NCI-H446 treated with DMSO at 0.1 percent for 48 hours (cell line): ENCODE measurements at places on chromosomes 2 and 18.

DNA sequence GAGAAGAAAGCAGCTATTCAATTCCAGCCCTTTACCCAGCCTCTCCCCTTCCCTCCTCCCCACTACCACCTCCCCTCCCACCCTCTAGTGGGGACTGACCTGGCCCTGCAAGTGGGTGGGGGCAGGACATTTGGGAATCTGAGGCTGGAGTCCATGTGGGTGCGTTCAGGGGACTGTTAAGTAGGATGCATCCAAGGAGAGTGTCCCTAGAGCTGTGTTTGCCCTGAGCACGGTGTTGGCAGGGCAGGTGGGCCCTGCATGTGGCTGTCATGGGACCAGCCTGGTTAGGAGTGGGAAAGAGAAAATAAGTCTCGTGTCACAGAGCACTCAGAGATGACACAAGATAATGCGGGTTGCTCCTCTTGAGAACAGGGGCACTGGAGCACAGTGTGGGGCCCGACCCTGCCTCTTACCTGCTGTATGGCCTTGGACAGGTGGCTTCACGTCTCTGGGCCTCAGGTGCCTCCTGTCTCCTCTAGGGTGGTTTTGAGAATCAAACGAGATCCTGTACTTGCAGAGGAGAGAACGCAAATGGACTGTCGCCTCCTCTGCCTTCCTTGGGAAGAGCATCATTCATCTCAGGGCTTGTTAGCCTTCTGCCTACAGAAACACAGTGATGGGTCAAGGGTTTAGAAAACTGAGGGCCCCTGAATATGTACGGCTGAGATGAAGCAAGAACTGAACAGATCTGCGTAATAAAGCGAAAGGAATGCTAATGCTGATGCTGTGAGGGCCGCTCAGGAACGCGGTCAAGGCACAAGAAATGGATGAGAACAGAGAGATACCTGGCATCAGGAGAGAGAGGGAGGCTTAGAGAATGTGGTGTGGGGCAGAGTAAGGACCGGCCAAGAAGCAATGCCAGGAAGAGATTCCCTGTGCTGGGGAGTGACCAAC is 187.7 kb upstream of the HAAO start:
- no peak for DNase-seq

DNA sequence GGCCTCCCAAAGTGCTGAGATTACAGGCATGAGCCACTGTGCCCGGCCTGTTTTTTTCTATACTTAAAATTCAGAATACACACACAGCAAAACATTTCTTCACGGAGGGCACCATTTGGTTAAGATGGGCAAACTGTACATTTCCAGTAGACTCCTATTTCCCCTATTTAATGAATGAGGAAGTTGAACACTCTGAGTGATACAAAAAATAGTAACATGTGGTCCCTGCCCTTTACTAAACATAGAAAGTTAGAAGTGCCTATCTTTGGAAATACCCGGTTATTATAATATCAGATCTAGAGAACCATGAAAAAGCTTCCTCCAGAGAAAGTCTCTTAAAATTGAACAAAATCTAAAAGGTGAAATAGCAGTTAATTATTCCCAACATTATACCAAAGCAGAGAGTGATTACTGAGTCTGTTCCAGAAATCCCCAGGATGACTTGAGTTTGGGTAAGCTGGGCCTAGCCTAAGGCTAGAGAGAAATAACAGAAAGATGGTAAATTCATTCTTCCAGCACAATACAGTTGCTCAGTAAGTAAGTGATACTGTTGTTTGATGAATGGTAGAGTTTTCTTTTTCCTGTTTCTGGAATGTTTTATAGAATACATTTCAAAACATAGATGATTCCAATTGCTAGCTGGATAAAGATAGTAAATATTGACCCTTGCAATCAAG is 23.3 kb upstream of the RMC1 start:
- no peak for DNase-seq

DNA sequence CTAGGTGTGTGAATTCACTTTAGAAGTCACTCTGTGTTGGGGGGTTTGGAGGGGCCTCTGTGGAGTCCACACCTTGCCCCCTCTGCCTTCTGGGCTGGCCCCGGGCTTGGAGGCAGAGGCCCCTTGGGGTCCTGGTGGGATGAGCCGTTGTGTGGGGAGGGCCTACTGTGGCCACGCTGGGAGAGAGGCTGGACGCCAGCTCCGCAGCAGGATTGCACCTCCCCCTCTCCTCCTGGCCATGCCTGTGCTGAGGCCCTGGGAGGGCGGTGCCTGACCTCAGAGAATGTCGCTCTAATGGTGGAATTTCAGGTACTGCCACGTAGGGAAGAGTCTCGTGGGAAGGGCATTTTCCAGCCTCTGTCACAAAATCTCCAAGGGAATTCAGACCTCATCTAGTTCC is 237.0 kb downstream of the ATAD2B start:
- DNase-seq: no peak

DNA sequence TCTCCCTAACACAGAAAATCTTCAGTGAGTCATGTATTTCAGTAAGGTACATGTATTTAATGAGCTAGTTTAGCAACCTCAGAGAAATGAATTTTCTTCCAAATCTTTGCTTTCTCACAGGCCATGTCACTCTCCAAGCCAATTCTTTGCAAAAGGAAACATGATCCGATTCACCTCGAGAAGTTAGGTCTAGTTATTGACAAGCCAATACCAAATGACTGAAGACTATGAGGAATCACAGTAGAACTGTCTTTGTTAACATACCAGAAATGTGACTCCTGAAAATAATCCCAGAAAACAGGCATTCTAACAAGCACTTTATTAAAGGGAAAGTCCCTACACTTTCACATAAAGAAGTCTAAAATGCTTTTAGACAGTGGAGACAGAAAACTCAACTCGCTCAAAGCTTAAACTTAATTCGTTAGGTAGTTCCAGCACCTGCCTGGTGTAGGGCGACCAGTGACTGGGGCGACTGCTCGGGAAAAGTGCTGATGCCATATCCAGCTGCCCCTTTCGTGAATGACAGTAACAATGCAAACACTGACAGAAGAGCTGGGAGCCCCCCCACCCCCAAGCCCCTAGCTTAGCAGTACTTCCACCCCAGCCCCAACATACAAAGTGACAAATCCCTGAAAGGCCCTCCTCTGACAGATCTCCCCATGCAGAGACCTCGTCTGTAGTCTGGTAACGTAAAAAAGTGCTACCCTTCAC is 1.8 kb downstream of the MEMO1 start:
- DNase-seq: no peak

DNA sequence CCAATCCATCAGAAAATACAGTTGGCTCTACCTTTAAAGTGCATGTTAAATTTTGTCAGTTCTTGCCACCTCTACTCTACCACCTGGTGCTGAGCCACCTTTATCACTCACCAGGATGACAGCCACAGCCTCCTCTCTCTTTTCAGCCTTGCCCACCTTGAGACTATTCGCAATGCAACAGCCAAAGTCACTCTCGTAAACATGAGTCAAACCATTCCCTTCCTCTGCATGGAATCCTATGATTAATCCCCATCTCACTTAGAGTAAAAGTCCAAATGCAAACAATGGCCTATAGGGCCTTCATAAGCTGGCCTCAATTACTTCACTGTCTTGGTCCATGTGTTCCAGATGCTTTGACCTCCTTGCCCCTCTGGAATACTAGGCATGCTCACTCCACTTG is 5.8 kb upstream of the OSBPL6 start:
- DNase-seq: no peak

DNA sequence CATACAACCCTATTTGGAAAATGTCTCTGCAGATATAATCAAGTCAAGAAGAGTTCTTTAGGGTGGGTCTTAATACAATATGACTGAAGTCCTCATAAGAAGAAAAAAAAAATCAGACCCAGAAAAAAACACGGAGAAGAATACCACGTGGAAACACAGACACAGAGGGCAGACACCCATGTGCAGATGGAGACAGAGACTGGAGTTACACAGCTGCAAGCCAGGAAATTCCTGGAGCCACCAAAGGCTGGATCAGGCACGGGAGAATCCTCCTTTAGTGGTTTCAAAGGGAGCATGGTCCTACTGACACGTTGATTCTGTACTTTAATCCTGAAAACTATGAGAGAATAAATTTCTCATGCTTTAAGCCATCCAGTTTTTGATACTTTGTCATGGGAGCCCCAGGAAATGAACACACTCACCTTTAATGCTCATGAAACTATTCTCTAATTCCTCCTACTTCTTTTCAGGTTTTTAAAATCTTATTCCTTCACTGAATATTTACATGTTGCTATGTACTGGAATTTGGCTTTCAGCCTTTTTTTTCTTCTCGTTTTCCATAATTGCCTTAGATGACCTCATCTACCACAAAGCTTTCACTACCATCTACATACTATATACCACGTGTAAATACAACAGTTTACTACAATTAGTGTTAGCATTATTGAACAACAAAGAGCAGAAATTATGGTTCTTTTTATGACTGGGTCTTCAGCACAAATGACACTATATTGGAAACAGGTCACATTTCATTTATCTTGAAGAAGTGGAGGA is 529.1 kb downstream of the IRS1 start:
- no peak for DNase-seq

- DNase-seq: no peak
Measured at GRCh38 chr2:99035920-99036319, 99.9 kb upstream of the CRACDL start.

DNA sequence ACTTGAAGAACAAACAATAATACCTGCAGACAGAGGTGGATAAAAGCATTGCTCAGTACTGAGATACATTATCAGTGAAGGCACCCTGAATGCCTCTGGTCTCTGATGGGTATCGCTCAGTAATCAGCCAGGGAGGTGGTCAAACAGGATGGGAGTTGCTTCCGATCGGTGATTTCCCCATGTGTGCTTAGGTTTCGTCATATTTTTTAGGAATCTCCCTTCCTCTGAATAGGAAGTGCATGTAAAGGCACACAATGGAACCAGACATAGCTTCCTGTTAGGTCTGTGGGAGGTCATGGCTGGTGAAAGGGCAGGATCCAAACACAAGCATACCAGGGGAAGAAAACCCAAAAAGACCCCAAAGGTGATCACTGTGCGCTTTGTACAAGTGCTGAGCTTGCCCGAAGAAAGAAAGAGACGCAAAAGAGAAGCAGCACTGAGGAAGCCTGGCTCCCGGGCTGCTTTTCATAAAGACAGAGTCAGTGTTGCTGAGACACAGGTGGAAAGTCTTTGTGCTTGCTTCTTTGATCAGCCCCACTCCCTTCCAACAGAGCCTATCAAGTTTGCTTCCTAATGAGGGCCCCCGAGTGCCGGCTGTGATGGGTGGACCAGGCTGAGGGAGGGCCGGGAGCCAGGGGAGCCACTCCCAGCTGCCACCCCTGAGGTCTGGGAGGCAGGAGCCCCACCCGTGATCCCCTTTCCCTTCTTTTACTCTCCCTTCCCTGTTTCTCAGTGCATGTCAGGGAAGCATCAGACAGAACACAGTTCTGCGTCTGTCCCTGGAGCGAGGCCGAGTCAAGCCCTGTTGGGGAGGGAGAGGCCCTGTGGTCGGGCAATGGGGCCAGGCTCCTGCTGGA is 138.2 kb downstream of the SH3RF3 start:
- DNase-seq: no peak

GRCh38 chr2:108235577-108235976 is 4.2 kb upstream of the SULT1C3 start:
- no peak for DNase-seq
